ENCODE measurements at places on chromosomes 12 and 14.

GRCh38 chr12:6462234-6462995 is 8.1 kb downstream of the VAMP1 start:
- DNase-seq: no peak

- no peak for DNase-seq
Measured at GRCh38 chr12:104605685-104606084, 148.9 kb downstream of the CHST11 start.

DNA sequence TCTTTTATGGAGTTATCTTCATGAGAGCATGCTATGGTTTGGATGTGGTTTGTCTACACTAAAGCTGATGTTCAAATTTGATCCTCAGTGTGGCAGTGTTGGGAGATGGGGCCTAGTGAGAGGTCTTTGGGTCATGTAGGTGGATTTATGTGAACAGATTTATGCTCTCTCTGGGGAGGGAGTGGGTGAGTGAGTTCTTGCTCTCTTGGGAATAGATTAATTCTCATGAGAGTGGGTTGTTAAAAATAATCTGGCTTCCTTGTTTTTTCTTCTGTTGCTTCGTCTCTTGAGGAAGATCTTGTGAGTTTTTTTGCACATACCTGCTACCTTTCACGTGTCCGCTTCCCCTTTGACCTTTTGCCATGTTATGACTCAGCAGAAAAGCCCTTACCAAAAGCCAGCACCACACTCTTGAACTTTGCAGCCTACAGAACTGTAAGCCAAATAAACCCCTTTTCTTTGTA is 20.5 kb downstream of the DERA start:
- no peak for DNase-seq

- DNase-seq: no peak
Measured at GRCh38 chr12:58711974-58712373, 208.3 kb downstream of the LRIG3 start.

Measured in NCI-H774 (cell line).